ENCODE measurements at places on chromosomes 7 and 10. TPM values are rescaled to one million over a fixed set of nuclear protein-coding genes. Genes with fewer than 3 reads are reported as not detected.
A peak's percentile ranks its signal among the peaks of the same experiment; 100 is the strongest.

FOXI2 gene
- 0.36 TPM for polyA plus RNA-seq

DNA sequence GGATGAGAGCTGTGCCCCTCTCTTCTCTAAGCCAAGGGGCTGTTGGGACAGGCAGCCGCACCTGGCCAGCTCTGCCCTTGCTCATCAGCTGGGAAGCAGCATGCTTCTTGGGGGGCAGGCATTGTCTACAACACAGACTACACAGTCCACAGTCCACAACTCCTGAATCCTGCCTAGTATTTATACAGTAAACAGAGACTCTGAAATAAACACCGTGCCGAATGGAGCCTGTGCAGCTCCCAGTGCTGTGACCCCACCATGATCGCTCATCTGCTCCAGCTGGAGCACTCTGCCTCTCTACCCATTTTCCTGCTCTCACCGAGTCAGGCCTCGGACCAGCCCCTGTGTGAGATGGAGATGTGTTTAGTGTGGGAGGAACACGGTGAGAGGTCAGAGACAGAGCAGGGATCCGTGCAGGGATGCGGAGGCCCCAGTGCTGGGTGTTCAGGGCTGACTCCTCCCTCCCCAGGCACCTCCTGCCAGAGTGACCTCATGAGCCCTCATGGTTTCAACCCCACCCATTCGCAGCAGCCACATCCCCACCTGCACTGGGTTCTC lies 608.0 kb downstream of the DNAJB6 start:
- DNase-seq: no peak

ASB10 gene
- 8.2 TPM for polyA plus RNA-seq

GRCh38 chr7:153034791-153035190 lies 275.2 kb downstream of the ACTR3B start:
- no peak for DNase-seq

PIP4K2A gene
- polyA plus RNA-seq: 19.9 TPM

ADAM12 gene
- 18.6 TPM for polyA plus RNA-seq

TBX20 gene
- polyA plus RNA-seq: not detected

GRCh38 chr7:4072161-4072925 lies 609.8 kb upstream of the FOXK1 start:
- no peak for DNase-seq

CPEB3 gene
- 6.1 TPM for polyA plus RNA-seq

DNA sequence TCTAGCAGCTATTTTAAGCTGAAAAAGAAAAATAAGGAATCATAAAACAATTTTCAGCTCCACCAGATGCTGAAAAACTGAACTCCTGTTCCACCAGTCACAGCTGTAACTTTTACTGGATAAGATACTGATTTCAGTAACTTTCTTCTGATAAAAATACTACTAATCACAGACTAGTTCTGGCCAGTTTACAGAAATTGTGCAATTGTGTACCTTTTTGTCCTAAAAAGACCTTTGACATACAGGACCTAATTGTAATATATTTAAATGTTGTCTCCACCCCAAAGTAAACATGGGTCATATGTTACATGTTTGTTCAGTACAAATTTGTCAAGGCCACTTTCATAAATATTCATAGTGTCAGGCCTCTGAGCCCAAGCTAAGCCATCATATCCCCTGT lies 27.1 kb upstream of the PIP start:
- no peak for DNase-seq

BLNK gene
- 3.4 TPM for polyA plus RNA-seq

DNA sequence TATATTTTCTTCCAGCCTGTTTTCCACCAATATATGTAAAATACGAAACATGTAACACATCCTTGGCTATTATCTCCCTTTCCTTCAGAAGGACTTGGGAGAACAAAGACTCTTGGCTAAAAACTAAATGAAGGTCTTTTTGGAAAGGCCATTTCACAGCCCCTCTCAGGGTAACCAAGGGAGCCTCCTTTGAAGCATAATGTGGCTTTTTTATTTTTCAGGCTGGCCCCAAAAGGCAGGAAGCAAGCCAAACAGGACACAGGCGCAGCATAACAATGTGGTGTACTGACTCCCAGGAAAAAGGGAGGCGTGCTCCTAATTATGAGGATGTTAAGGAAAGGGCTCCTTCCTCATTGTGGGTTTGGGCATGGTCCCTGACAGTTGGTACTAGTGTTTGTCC lies 30.3 kb upstream of the CCSER2 start:
- no peak for DNase-seq

CALD1 gene
- polyA plus RNA-seq: 93.4 TPM

GRCh38 chr7:78777829-78778228 lies 675.6 kb downstream of the MAGI2 start:
- no peak for DNase-seq

EFCAB10 gene
- 0.93 TPM for polyA plus RNA-seq

DPYSL4 gene
- polyA plus RNA-seq: 5.0 TPM

RADIL gene
- polyA plus RNA-seq: 3.7 TPM

DNA sequence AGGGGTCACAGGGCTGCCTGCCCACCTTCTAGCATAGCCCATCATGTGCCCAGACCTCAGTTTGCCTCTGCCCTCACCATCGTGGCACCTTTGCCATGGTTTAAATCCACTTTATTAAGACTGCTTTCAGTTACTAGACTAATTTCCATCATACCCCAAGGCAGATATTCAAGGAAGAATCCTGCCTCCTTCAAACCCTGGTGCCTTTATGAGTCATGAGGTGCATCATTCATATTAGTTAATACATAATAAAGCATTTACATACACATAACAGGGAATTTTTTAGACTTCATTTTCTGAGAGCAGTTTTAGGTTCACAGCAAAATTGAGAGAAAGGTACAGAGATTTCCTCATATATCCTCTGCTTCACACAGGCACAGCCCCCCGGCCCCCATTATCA lies 62.8 kb downstream of the CXCL12 start:
- no peak for DNase-seq

PRR15 gene
- polyA plus RNA-seq: not detected

- no peak for DNase-seq
These were observed 36.8 kb upstream of the ADAM12 start for GRCh38 chr10:126425032-126425431.

GRCh38 chr7:93799750-93800357 lies 90.7 kb downstream of the TFPI2 start:
- peak; percentile 5 for DNase-seq

GRCh38 chr10:24857031-24857725 lies 95.2 kb downstream of the PRTFDC1 start:
- DNase-seq: no peak

DNA sequence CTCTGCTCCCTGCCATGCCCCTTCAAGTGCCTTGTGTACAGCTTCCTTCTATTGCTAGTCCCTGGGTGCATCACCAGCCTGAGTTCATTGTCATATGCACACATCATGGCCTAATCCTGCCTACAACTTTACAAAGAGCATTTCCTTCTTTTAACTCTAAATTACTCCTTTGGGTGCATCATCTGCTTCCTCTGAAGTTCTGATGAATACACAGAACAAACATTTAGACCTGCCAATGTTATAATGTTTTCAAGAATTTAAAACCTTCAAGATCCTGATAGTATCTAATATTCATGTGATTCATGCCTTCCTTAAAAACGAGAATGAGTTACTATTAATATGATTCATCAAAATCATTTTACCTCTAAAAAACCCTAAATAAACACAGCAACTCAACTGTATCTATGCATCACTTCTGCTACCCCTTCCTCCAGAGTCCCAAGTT lies 357.1 kb downstream of the MAGI2 start:
- DNase-seq: no peak

PLA2G12B gene
- polyA plus RNA-seq: 0.17 TPM

- DNase-seq: no peak
These were observed 60.9 kb downstream of the ST7 start for GRCh38 chr7:117014099-117014656.

- DNase-seq: peak; percentile 70
These were observed 37.3 kb downstream of the ZCCHC24 start for GRCh38 chr10:79407811-79408795.

HTR7 gene
- 0.36 TPM for polyA plus RNA-seq

DNA sequence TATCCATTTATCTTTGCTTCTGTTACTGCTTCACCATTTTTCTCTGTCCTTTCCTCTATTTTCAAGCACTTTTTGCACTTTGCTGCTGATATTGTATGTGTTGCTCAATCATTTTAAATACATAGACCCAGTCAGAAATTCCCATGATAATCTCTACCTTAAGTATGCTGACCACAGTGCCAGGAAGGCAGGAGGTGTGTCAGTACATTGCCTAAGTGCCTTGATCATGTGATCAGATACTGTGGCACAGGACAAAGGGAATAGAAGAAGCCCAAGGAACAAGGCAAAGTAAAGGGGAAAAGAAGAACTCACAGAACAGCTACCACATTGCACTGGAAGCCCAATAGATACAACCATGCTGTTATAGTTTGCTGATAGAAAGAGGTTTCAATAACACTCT lies 53.7 kb upstream of the CD36 start:
- DNase-seq: no peak

GRCh38 chr7:6701860-6702259 lies 4.9 kb downstream of the ZNF12 start:
- no peak for DNase-seq

GRCh38 chr10:126099366-126099765 lies 203.0 kb downstream of the FANK1 start:
- DNase-seq: no peak

- DNase-seq: peak; percentile 14
These were observed 63.3 kb upstream of the GHITM start for GRCh38 chr10:84076047-84076388.

CYP2C9 gene
- 0.13 TPM for polyA plus RNA-seq

GRCh38 chr10:88987840-88988239 lies 2.8 kb upstream of the FAS start:
- DNase-seq: no peak

- DNase-seq: no peak
These were observed 39.1 kb downstream of the GOLGA7B start for GRCh38 chr10:97888641-97889262.

- no peak for DNase-seq
These were observed 15.3 kb downstream of the SH3PXD2A start for GRCh38 chr10:103839872-103840739.

DNA sequence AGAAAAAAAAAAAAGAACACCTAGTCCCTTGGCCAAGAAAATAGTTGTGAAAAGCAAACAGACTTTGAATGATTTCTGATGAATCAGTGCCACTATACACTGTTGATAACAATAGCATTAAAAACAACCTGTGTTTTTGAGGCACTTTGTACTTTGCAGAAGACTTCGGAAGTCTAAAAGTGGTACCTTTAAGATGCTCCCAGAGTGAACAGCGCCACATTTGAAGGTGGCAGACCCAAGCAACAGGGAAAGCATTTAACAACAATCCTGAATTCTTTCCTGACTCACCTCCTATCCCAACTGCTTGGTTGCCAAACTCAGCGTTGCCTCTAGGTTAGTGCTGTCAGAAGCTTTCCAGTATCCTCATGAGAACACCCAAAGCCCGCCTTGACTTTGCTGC lies 102.5 kb upstream of the CCDC6 start:
- DNase-seq: no peak

CEP55 gene
- polyA plus RNA-seq: 6.0 TPM

SGMS1 gene
- polyA plus RNA-seq: 25.4 TPM

DNA sequence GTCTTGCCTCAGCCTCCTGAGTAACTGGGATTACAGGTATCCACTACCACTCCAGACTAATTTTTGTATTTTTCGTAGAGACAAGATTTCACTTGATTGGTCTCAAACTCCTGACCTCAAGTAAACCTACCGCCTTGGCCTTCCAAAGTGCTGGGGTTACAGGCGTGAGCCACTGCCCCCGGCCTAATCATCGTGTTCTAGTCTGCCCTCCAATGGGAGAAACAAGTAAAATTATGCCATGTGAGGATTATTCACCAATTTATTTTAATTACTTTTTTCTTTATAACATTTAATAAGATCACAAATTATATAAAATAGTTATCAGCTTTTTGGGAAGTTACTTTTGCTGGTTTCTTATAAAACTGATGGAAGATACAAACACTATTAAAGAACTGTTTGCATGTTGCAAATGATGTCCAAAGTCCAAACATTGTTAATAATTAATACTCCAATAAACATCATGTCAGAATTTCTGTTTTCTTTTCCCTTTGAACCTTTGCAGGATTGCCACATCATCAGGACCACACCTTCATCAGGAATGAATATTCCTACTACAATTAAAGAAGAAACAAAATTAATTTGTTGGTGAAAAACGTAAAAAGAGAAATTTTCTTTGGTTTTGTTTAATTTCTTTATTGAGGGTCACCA lies 786 bp upstream of the AKR1C4 start:
- DNase-seq: no peak

GRCh38 chr7:16646472-16647072 lies 591 bp downstream of the BZW2 start:
- no peak for DNase-seq

DNA sequence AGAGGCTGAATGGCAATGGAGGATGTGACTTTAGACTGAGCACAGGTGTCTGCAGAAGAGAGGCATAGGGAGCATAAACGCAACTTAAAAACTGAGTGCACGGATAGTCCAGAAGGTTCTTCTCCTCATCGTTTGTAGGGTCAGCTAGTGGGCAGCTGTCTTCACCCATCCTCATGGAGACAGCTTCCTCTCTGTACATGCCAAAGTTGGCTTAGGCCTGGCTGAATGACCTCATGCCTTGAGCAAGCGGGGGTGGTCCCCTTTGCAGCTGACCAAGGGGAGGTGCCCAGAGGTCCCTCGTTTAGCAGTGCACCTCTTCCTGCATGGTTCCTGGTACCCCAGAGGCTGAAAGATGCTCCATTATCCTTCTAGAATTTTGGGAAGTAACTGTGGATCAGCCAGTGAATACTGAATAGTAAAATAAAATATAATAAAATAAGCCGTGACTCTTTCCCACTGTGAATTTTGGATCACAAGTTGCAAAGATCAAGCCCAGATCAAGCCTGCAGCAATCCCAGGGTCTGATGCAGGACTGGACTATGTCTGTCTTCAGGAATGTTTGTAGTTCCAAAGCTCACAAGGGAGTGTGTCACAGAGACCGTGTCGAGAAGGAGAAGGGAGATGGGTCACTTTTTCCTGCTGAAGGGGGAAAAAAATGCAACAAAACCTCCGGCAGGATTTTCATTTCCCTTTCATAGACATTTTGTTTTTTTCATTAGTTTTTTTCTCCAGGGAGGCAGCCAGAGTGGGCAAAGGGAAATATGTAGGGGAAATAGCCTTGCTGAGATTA lies 295.3 kb upstream of the MKI67 start:
- peak; percentile 24 for DNase-seq

SPDYE8 gene
- 0.41 TPM for polyA plus RNA-seq

PALD1 gene
- 22.7 TPM for polyA plus RNA-seq
